T-helper 22 cell (primary cell): ENCODE measurements at places on chromosomes 5 and 9.

- DNase-seq, result no peak
Measured at GRCh38 chr9:129398101-129398960, 220.3 kb upstream of the IER5L start.

GRCh38 chr5:33161421-33161820, 279.3 kb upstream of the TARS1 start:
- no peak for DNase-seq

- DNase-seq, result no peak
Measured at GRCh38 chr9:31137176-31138160, 1247.0 kb upstream of the ACO1 start.

DNA sequence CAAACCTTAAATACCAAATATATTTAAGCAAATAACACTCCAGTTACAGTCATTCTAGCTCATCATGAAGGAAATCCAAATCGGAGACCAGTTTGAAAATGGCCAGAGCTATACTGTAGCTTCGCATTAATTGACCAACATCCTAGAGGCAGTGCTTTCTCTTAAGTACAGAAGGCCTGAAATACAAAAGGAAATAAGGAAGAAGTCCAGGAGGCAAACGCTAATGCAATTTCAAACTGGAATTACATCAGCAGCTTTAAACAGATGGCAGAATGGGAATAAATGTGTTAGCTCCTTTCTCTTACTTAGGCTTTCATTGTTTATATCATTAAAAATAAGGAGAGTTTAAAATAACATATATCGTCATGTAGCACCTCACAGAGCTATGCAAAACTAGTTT, 197.0 kb downstream of the SEC61B start:
- DNase-seq, result no peak

DNA sequence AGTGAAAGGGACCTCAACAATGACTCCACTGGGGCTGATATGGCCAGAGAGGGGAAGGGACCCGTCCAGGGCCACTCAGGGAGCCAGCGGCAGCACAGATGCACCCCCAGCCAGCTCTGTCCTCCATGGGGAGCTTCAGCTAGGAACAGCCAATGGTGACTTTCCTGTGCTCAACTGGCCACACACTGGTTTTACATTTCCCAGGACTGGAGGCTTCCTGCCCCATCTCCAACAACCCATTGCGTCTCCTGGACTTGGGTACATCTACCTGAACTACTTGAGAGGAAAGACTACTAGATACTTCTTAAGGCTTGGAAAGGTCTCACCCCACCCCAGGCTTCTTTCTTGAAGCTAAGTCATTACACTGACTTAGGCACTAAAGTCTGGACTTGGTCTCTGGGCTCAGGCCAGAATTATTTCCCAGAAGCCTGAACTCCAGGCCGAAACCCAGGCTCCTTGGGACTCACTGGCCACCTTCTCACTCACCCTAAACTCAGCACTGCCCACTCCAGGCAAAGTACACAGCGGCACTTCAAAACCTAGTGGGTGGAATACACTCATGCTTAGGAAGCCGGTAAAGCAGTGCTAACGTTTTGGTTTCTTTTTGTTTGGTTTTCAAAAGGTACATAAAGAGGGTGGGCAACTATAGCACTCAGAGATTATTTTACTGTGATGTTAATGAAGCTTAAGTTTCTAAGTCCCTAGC, 1.5 kb downstream of the IGFBPL1 start:
- no peak for DNase-seq

GRCh38 chr9:129222819-129223218, 44.8 kb upstream of the IER5L start:
- no peak for DNase-seq

GRCh38 chr5:78837836-78838235, 147.3 kb downstream of the ARSB start:
- DNase-seq, result no peak

DNA sequence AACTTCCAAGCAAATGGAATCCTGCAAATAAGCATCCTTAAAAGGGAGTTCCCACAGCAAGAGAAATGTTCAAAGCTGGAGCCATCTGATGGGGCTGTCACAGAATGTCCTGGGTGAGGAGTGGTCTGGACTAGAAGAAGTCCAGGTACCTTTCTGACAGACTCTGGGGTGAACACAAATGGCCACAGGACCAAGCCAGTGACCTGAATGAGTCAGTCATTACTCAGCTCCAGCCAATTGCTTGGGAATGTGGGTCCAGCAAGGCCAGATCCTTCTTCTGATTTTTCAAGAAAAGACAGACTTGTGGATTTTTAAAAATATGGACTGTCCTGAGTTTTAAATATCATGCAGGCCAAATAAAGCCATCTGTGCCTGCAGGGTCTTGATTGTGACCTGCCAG, 30.1 kb downstream of the GALNT10 start:
- DNase-seq, result no peak

DNA sequence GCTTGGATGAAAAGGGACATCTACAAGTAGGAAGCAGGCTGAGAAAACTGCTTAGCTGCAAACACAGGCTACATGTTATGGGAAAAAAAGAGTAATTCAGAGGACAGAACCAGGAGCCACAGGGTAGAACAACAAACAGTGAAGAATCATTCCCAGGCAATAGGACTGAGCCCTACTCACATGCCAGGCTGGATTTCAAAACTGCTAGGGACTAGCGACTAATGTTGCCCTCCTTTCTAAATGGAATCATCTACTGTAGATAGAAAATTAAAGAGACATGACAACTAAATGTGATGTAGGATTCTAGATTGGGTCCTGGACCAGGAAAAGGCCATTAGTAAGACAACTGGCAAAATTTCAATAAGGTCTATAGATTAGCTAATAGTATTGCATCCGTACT, 15.3 kb downstream of the NRG2 start:
- DNase-seq, result no peak

GRCh38 chr5:55226934-55227663, at the start of gene MCIDAS:
MCIDAS (minus strand) TSS chr5:55227315; CDS start chr5:55227138, 177 bp downstream.
- DNase-seq, result no peak

- DNase-seq, result no peak
Measured at GRCh38 chr9:127114606-127115005, 7.8 kb downstream of the ANGPTL2 start.
